ENCODE measurements at places on chromosomes 16 and 17.
A peak's percentile ranks its signal among the peaks of the same experiment; 100 is the strongest.

DNA sequence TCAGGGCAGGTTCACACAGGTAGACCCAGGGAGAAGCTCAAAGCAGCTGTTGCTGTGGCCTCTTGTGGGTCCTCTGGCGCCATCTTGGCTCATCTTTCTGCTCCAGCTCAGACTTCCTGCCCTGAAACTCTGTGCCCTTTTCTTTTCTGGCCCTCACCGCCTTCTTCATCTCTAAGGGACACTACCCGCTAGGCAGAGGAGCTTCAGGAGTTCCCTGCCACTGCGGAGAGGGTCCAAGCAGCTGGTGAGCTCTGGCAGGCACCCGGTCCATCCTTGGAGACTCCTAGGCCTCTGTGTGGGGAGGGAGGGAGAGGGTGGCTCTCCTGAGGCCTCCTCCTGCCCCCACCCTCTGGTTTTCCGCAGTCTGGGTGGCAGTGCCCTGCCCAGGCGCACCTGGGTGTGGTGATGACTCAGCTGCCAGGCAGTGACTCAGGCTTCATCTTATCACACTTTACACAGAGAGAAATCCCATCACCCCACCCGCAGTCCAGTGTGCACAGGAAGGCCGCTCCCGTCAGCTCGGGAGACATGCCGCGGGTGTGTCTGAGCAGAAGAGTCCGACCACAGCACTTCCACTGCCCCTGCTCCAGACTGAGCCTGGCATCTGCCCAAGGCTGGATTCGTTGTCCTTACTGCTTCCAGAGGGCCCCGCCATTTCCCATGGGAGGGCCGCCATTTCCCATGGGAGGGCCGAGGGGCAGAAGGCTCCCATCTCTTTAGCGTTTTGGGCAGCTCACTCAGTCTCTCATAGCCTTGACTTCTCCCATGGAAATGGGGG is 7.3 kb downstream of the NT5C start:
- DNase-seq, result peak; percentile 47

DNA sequence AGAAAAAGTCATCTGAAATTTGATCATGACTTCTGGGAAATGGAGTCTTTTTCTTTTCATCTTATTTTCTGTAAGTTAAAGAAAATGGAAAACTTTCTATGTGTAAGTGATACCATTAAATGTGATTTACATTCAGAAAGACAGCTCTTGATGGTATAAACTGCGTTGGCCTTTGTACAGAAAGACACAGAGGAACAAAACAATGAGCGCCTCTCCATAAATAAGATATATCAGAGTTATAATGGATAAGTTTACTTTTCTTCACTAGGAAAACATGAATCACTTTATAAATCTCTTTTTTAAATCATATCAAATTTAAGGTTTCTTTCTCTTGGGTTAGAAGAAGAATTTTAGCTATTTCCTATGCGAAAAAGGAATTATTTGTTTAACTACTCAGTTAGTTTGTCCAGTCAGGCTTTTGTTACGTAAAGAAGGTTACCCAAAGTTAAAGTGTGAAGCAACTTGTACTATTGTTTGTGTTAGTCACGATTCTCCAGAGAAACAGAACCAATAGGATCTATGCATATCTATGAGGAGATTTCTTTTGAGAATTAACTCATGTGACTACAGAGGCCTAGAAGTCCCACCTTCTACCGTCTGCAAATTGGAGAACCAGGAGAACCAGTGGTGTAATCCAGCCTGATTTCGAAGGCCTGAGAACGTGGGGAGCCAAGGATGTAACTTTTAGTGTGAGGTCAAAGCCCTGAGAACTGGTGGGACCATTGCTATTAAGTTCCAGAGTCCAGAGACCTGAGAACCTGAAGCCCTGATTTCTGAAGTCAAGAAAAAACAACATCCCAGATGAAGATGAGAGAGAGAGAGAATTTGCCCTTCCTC is 295.4 kb upstream of the KCNJ16 start:
- DNase-seq, result no peak

DNA sequence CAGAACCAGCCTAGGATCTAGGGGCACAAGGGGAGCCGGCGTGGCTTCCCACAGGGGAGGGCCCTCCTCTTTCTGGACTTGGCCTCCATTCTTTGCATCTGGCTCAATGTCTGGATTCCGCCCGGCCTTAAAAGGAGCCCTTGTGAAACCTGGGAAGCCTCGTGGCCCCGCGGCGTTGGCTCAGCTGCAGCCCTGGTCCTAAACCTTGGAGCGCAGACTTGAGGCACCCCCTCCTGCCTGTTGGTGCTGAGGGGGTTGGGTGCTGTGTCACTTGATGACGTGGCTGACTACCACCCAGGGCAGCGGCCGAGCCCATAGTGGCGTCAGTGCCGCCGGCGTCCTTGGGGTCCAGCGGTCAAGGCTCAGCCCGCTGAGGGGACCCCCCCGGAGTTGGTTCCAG is 4.4 kb downstream of the TRAPPC2L start:
- DNase-seq, result no peak

- DNase-seq, result no peak
Observed at GRCh38 chr16:24966634-24967033, 48.5 kb downstream of the ARHGAP17 start.

- DNase-seq, result no peak
Observed at GRCh38 chr17:46977348-46977747, 1.7 kb downstream of the RPRML start.

DNA sequence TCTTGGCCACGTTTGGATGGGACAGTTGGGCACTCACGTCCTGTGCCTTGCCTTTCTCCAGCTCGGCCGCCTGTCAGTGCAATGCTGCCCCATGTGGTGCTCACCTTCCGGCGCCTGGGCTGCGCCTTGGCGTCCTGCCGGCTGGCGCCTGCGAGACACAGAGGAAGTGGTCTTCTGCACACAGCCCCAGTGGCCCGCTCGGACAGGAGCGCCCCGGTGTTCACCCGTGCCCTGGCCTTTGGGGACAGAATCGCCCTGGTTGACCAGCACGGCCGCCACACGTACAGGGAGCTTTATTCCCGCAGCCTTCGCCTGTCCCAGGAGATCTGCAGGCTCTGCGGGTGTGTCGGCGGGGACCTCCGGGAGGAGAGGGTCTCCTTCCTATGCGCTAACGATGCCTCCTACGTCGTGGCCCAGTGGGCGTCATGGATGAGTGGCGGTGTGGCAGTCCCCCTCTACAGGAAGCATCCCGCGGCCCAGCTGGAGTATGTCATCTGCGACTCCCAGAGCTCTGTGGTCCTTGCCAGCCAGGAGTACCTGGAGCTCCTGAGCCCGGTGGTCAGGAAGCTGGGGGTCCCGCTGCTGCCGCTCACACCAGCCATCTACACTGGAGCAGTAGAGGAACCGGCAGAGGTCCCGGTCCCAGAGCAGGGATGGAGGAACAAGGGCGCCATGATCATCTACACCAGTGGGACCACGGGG is 7.1 kb downstream of the ACSF3 start:
- no peak for DNase-seq

DNA sequence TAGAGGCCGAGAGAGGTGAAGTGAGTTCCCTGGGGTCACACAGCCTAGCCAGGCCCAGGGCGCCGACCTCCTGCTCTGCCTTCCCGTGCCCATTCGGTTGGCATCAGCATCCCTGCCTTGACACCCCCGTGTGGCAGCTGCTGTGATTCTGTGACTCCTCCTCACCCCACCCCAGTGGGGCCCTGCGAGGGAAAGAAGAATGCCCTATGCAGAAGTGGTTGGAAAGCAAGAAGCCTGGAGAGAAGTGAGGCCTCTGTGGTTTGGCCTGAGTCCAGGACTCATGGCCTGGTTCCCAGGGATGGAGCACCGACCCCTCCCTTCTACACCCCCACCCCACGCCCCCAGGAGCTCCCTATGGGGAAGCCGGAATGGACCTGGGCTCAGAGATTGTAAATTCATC is 296.2 kb downstream of the SEC14L1 start:
- DNase-seq, result no peak

DNA sequence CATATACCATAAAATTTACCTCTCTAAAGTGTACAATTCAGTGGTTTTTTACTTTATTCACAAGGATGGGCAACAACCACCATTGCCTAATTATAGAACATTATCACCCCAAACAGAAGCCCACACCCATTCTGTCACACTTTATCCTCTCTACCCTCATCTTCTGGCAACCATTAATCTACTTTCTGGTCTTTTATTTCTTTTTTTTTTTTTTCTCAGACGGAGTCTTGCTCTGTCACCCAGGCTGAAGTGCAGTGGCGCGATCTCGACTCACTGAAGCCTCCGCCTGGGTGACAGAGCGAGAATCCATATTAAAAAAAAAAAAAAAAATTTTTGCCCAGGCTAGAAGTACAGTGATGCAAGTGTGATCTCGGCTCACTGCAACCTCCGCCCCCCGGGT is 90.7 kb upstream of the CLEC18B start:
- no peak for DNase-seq

DNA sequence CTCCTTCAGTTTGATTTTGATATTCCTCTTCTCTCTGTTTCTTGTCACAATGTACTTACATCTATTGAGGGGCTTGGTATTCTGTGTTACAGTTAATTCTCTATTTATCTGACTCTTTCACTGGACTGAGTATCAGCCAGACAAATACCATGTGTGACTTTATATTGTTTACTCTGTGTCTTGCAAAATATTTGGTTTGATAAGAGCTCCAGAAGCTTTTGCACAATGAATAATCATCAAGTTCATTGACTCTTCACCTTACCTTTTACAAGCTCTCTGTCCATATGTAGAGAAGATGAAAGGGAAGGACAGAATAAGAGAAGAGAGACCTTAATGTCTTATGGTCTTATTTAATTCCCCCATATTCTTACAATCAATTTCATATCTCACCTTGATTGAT is 877.7 kb upstream of the CDH8 start:
- DNase-seq, result no peak

- DNase-seq, result no peak
Observed at GRCh38 chr16:68909099-68909733, 65.9 kb downstream of the TANGO6 start.

DNA sequence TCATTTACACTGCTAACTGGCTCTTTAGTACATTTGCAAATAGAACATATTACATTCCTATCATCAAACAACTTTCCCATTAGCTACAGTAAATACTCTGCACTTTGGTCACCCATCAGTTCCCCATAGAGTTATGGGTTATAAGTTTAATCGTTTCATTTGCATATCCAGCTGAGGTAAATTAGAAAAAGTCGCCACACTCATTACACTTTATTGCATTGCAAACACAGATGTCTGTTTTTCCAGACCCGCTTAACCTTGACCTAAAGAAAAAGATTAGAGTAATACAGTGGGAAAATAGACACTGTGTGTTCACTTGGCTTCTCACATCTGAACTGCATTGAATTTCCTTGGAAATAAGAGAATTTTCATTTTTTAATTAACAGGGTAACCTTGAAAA is 213.1 kb upstream of the PSMD7 start:
- DNase-seq, result no peak

- no peak for DNase-seq
Observed at GRCh38 chr17:80227666-80228065, 7.4 kb downstream of the SLC26A11 start.

- DNase-seq, result peak; percentile 33
Observed at GRCh38 chr17:1186923-1187771, 7.4 kb upstream of the ABR start.

DNA sequence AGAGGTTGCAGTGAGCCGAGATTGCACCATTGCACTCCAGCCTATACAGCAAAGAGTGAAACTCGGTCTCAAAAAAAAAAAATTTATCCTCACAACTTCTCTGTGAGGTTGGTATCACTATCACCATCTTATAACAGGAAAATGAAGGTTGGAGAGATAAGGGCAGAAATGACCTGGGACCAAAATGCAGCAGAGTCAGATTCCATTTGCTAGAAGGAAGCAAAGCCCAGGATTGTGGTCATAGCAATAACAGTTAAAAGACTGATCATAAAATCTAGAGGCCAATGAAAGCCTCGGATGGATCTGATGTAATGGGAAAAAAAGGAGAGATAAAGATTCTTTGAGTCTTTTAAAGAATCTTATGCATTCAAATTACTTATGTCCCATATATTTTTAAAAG is 69.6 kb upstream of the TEKT1 start:
- no peak for DNase-seq

DNA sequence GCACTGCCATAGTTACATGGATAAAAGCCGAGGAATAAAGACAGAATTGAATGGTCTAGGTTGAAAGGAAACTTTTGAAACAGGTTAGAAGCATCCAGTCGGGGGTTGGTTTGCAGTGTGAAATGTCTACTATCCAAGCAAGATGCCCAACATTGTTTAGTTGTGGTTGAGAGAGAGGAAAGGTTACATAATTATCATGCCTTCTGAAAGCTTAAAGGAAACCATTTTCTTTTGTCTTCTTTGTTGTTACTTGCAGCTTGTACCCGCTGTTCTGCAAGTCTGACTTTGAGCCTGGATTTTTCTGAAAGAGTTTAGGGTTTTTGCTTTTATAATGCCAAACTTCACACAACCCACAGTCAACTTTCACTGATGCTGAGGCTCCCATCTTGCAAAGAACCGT is 167.9 kb downstream of the AXIN2 start:
- no peak for DNase-seq

- no peak for DNase-seq
Observed at GRCh38 chr16:70687102-70687511, 1.3 kb upstream of the MTSS2 start.

DNA sequence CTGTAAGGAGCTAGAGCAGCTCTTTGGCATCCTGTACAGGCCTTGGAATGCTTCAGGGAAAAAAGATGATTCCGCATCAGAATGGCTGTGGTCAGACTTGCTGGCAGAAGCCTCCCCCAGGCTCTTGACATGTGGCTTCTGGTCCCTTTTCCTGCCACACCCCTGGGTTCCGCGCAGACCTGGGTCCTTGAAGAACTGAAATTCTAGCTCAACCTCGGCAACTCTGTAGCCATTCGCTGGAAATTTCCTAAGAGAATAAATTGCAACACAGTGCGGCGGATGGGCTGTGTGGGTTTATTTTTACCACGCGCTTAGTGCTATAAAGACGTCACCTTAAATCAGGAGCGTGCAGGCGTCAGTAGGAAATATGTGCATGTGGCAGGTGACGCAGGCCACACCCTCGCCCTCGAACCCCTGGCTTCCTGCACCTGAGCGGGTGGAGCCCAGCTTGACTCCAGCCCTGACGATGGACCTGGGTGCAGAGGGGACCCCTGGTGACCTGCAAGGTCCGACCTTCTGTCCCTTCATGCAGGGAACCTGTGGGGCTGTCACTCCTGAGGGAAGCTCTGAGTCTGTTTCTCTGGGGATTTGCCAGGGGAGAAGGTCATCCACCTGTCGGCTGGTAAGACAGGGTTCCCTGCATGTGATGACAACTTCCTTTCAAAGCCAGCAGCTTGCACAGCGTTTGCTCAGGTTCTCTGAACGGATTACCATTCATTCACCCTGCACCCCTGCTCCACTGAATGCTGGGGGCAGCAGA is 46.3 kb downstream of the METRNL start:
- DNase-seq, result no peak

- no peak for DNase-seq
Observed at GRCh38 chr17:57268181-57268580, 11.9 kb downstream of the MSI2 start.
